ENCODE measurements at places on chromosomes 5 and 9.

DNA sequence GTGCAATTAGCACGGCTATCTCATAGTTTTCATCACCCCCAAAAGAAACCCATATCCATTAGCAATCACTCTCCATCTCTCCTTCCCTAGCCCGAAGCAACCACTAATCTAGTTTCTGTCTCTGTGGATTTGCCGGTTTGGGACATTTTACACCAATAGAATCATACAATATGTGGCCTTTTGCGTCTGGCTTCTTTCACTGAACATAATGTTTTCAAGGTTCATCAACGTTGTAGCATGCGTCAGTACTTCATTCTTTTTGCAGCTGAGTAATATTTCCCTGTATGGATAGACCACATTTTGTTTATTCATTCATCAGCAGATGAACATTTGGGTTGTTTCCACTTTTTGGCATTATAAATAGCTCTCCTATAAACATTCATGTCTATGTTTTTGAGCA is 75.4 kb upstream of the TBC1D2 start:
- DNase-seq = no peak

GRCh38 chr5:1793966-1794900 is 5.4 kb downstream of the MRPL36 start:
- no peak for DNase-seq

- DNase-seq = peak; percentile 80
Measured at GRCh38 chr9:36151316-36152210, 15.0 kb downstream of the GLIPR2 start.

DNA sequence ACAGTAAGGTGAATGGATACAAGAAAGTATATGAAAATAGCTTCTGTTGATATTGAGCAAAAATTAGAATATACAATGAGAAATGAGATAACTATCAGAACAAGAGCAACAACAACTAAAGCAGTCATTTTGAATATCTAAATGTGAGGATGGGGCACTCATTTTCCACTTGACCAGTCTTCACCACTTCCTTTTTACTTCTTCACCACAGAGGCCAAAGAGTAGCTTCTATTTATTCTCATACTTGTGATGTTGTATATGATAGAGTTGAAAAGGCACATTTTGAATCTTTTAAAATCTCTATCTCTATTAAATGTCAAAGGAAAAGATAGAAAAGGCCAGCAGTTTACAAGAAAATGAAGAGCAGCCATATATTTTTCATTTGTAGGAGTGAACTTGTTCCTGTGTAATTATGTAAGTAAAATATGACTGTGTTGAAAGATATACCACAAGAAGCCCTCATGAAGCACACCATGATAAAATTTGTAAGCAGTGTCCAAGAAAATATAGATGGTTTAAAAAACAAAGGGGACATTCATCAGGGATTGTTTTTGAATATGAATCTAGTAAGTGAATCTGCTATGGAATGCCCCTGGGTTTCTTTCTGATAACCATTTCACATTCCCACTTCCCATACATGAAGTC is 39.2 kb downstream of the ADAMTS19 start:
- DNase-seq = no peak

DNA sequence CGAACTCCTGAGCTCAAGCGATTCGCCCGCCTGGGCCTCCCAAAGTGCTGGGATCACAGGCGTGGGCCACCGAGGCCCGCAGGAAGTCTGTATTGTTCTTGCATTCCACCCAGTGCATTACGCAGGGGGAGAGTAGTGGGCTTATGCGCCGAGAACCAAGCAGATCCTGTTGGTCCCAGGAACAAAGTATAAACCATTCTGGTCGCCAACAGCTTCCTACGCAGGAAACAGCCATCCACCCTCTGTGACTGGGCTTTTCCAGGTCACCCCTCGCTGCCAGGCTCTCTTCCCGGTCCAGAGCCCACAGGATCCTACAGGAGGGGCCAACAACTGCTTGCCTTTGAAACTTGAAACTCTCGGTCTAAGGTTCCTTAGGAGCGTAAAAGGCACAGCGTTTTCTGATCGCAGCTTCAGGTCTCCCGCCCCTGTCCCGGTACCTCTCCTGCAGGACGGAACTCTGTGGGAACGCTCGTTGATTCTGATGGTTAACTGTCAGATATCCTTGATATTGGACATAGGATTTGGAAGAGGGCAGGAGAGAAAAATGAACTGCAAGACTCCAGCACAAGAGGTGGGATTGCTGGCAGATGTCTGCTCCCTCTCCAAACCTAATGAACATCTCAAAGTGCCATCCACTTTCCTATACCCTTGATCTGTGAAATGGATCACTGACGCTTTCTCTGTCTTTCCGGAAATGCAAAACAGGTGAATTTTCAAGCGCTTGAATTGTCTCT is 4.2 kb upstream of the ANXA2R start:
- DNase-seq = no peak

DNA sequence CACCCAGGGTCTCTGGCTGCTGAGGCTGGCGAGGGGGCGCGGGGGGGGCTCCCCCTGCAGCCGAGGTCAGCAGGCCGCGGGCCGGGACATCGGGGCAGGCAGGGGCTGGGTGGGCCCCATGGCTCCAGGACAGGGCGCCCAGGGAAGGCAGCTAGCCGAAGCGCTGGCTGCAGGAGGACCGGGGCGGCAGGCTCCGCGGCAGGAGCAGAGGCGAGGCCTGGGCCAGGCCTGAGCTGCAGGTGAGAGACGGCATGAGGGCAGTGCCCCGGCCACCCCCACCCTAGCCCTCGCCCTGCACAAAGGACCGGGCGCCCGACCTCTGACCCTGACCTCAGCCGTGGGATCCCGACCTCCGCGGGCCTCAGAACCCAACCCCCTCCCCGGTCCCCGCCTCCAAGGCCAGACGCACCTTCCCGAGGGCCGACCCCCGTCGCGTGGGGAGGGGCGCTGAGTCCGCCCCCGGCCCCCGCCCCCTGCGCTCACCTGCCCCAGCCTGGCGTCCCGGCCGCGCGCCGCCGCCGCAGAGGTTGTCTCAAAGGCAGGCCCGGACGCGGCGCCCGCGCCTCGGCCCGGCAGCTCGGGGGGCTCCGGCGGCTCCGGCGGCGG is 431 bp downstream of the RNF208 start:
- no peak for DNase-seq

DNA sequence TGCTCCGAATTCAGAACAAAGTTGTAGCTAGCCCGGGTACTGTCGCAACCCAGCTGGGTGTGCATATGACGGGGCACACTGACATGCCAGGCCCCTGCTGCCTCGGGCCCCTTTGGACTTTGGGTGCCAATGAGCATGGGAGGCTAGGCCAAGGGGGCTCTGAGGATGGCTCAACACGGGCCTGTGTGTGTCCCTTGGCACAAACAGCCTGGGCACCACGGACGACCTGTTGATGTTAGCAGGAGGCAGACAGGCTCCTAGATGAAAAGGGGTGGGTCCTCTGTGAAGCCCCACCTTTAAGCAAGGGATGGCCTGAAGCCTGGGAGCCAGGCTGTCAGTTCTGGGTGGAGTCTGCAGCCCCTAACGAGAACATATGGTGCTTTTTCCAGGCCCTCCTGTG is 1688.2 kb downstream of the EFNA5 start:
- no peak for DNase-seq

- DNase-seq = no peak
Measured at GRCh38 chr5:68385936-68386335, 170.4 kb downstream of the PIK3R1 start.

DNA sequence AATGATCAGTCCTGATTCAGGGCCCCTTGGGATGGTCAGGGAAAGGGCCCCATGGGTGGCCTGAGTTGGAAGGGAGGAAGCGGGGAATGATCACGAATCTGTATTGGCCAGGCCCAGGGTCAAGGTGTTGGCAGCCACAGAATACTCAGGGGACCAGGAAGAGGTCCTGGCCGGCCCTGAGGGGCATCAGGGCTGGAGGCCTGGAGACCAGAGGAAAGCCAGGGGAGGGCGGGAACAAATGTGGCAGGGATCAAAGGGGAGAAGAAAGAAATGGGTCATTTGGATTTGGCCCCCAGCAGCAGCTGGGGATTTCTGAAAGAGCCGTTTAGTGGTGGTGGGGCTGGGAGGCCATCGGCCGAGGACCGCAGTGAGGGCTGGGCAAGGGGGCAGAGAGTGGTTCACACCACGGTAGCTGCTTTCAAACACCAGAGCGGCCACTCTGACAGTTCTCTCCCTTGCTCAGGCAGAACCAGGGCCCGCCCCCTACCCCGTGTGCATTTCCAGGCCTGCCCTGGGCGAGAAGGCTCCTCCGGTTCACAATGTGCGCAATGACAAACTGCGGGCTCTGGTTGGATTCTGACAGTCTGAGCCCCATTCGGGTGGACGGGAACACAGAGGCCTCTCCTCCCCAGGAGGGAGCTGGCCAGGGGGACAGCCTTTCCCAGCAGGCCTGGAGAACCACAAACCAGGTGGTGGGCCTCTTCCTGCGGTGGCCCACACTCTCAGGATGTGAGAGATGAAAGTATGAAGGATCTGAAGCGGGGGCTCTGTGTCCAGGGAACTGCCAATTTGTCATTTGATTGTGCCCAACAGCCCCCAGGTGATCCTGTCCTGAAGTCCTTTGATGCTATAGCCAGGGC is 220.3 kb upstream of the IER5L start:
- DNase-seq = no peak

- no peak for DNase-seq
Measured at GRCh38 chr9:21576331-21577189, 94.4 kb upstream of the IFNE start.

DNA sequence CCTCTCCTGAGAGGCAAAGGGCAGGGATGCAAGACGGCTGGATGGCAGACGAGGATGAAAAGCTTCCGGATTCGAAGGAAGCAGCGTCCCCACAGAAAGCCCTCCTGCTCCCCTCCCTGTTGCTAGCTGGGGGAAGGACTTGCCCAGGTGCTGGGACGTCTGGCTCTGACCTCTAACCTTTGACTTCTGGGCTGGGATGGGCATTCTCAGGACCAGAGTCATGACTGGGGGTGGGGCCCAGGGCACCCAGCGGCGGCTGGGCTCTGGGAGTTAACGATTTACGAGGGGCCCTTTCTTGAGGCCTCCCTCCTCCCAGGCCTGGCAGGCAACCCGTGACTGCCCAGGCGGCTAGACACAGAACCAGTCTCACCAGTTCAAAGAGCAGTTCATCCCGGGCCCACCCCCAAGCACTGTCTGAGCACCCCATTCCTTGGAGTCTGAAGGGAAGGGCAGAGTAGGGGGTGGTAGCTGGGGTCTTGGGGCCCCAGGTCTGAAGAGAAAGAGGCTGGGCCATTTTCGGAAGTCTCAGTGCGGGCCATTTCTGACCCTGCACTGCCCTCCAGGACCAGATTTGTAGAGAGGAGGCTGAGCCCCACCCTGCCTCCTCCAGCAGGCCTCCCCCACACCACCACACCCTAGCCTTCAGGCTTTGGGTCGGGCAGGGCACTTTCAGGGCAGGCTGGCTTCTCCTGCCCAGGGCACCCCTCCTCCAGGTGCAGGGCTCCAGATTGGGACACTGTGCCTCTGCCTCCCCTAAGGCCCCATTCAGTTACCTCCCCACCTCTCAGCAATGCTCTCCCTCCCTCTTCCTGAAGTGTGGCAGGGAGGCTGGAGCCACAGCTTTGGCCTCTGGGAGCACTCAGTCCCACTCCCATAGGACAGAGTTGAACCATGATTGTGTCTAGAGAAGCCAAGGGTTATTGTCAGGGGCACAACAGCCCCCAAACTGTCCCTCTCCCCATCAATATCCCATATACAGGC is 5.0 kb upstream of the CXXC5 start:
- no peak for DNase-seq

DNA sequence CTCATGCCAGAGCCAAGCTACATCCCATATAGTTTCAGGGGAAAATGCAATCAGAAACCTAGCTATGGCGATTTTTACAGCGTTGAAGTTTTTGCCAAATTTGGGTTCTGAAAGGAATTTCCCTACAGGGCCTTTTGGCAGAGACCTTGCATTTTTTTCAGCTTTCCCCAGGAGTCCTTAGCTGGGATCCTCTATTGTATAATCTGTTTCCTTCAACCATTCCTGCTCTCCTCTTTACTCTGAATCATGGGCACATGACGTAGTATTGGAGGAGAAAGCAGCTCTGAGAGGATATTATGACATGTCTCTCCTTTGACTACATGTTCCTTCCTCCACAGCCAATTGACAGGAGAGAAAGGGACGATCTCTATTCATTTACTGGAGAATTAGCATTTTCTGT is 118.5 kb upstream of the ERCC6L2 start:
- no peak for DNase-seq

- DNase-seq = no peak
Measured at GRCh38 chr9:14752871-14753270, 30.3 kb upstream of the CER1 start.

GRCh38 chr9:78439866-78440830 is 143.2 kb downstream of the PSAT1 start:
- DNase-seq = no peak
